A549 (cell line): ENCODE measurements at places on chromosomes 5 and 9. TPM values are rescaled to one million over a fixed set of nuclear protein-coding genes. Genes with fewer than 3 reads are reported as not detected.

GRCh38 chr9:133144904-133145851 lies 18.5 kb downstream of the GBGT1 start:
- no peak for DNase-seq

GRCh38 chr5:436641-436975 lies 6.4 kb upstream of the EXOC3 start:
- DNase-seq: no peak

- no peak for DNase-seq
Measured at GRCh38 chr5:160366230-160366629, 4.2 kb downstream of the C1QTNF2 start.

- peak; percentile 25 for DNase-seq
Measured at GRCh38 chr5:53008751-53009150, 19.6 kb downstream of the ITGA2 start.

NUTM2G gene
- not detected in 3 replicates for polyA plus RNA-seq
